ENCODE measurements at places on chromosomes 4 and X.

- no peak for DNase-seq
These were observed 46.7 kb downstream of the PHKA2 start for GRCh38 chrX:18937173-18937572.

DNA sequence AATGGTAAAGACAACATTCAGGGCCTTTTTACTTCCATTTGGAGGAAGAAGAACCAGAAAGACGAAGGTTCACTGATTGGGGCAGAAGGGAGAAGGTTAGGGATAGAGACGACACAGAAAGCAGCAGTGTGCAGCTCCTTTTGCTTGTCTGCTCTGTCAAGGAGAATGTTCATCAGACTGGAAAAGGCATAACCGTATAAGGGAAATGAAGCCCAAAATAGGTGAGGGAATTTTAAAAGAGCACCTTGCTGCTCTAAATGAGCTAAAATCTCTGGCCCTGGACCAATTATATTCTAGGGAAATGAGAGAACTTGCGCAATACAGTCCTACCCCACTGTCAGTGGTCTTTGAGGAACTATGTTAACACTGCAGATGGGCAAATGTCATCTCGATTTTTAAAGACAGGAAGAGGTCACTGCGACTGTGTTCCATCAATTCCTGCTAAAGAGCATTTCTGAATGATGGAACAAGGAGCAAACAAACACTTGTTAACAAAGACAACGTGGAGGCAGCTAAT is 909.8 kb upstream of the FTHL17 start:
- no peak for DNase-seq

- DNase-seq, result no peak
These were observed 74.0 kb downstream of the AFF2 start for GRCh38 chrX:148574237-148574973.

DNA sequence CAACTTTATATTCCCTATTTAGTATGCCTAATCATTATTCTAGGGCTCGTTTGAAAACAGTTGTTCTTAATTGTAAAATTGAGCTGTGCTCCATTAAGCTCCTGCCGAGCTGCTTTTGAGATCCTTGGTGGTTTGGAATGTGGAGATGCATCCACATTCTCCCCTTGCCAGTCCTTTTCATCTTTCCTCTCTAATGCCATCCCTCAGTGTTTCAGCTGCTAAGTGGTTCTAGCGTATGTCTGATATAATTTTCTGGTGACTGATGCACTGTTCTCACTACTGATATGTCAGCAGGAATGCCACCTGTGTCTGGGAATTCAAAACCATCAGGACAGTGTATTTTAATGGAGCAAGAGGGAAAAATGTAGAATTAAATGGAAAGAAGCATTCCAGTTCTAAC is 1085.0 kb downstream of the CCSER1 start:
- DNase-seq, result no peak

- no peak for DNase-seq
These were observed 2.1 kb upstream of the PDE6B start for GRCh38 chr4:622996-623913.

GRCh38 chr4:23333556-23333945 is 556.3 kb downstream of the PPARGC1A start:
- DNase-seq, result peak; percentile 27

GRCh38 chr4:55184600-55185523 is 59.5 kb upstream of the KDR start:
- DNase-seq, result no peak

DNA sequence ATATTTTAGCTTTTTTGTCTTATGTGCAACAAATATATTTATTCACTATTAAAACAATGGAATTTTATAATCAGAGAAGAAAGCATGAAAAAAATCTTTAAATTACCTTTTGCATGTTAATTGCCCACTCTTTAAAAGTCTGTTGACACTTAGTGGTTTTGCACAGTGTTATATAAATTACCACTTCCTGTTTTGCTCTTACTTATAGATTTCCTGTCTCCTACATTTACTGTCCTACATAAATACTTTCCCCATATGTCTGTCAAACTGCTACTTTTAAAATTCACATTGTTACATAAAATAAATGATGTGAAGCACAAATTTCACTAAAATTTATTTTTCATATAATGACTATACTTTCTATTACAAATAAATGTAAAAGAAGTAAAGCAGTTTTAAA is 161.1 kb upstream of the NDST4 start:
- DNase-seq, result no peak

DNA sequence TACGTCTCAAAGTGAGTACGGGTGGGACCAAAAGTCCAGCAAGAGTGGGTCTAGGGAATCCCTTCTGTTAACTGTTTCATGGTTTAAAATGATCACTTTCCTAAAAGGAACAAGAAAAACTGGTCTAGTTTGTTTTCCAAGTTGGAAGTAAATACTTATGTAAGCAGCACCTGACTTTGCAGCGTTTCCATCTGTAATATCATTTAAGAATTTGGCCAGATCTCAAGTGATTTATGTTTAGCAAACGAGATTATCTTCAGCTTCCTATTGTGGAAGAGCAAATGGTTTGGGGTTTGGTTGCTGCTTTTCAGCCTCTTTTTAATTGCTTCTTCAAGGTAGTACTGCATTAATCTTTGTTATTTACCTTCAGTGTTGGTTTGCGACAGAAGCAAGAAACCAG is 50.4 kb downstream of the FHIP1A start:
- DNase-seq, result no peak

DNA sequence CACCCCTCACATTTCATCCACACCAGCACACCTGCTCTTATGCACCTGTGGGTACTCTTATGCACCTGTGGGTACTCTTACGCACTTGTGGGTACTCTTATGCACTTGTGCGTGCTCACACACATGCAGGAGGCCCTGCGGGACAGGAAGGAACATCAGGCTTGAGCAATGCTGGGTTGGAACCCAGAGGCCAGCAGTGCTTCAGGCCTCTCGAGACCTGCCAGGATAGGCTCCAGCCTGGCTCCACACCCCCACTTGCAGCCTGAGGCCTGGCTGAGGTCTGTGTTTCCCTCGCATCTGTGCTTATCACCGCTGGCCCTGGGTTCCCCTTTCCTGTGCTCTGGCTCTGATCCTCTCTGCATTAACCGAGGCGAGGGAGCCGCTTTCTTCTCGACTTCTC is 34.7 kb downstream of the SORCS2 start:
- DNase-seq, result no peak

DNA sequence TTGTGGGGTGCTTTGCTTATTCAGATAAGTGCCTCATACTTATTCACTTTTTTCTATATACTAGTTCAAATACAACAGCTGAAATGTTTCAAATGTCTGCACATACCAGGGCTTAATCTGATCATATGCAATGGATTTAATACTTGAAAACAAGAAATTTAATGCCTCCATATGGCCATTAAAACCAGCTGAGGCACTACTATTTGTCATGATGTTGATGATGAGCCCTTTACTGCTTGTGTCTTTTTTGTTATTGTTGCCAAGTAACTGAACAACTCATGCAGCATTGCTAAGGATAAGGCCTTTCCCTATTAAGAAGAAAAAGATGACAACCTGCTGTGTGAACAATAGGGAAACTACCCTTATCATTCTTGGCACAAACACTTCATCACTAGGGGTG is 52.5 kb downstream of the MAGEB10 start:
- DNase-seq, result no peak

GRCh38 chr4:147101678-147102077 is 156.0 kb upstream of the TTC29 start:
- DNase-seq, result no peak

DNA sequence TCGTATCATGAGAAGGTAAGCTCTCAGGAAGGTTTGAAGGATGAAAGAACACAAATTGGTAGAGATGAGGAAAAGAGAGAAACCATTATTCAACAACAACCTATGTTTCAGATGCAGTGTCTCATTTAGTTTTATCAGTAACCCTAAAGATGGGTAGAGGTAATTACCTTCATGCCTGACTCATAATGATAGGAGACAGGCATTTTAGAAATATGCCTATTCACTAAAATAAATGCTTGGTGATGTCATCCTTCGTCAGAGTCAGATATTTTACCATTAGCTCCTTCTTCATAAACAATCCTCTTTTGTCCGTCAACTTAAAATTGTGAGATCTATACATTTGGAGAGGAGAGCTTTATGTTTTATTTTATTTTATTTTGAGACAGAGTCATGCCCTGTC is 21.5 kb upstream of the RNF150 start:
- no peak for DNase-seq

DNA sequence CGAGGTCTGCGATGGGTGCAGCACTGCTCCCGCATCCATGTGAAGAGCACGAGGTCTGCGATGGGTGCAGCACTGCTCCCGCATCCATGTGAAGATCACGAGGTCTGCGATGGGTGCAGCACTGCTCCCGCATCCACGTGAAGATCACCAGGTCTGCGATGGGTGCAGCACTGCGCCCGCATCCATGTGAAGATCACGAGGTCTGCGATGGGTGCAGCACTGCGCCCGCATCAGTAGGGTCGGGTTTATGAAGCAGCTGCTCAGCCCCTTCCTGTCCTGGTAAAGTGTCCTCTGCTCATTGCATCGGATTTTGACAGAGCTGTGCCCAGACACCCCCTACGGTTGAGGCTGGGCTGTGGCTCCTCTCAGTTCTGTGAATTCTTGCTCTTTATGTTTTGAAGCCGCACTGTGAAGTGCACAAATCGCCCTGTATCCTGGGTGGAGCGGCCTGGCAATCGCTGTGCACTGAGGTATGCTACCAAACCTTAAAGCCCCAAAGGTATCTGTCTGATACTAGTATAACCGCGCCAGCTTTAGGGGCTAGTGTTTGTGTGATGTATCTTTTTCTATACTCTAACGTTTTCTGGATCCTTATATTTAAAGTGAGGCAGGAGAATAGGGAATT is 98.7 kb downstream of the CPZ start:
- DNase-seq, result no peak

GRCh38 chr4:131001371-131001770 is 1905.4 kb downstream of the C4orf33 start:
- peak; percentile 13 for DNase-seq

GRCh38 chr4:2650276-2650675 is 105.9 kb downstream of the TNIP2 start:
- DNase-seq, result no peak

GRCh38 chr4:68272380-68272779 is 26.9 kb upstream of the TMPRSS11B start:
- DNase-seq, result no peak

DNA sequence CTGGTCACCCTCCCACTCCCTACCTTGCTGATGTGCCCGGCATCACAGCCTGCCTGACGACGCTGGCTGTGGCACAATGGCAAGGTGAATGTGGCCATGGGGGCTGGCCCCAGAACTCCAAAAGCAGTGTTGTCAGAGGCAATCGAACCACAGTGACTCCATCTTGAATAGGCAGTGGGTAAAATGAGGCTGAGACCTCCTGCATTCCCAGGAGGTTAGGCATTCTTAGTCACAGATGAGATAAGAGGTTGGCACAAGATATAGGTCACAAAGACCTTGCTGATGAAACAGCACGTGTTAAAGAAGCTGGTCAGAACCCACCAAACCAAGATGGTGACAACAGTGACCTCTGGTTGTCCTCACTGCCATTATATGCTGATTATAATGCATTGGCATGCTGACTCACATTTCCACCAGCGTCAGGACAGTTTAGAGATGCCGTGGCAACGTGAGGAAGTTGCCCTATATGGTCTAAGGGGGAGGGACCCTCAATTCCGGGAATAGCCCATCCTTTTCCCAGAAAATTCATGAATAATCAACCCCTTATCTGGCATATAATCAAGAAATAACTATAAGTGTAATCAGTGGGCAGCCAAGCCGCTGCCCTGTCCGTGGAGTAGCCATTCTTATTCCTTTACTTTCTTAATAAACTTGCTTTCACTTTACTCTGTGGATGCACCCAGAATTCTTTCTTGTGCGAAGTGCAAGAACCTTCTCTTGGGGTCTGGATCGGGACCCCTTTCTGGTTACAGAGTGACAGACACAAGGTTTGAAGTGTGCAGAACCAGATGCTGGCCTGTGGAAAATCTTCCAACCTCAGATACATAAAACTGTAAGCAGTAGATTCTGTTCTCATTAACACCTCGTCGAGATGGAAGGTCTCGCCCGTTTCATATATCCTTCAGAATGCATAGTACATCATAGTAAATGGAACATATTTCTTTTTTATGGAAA is 26.8 kb upstream of the CLDN24 start:
- peak; percentile 82 for DNase-seq

DNA sequence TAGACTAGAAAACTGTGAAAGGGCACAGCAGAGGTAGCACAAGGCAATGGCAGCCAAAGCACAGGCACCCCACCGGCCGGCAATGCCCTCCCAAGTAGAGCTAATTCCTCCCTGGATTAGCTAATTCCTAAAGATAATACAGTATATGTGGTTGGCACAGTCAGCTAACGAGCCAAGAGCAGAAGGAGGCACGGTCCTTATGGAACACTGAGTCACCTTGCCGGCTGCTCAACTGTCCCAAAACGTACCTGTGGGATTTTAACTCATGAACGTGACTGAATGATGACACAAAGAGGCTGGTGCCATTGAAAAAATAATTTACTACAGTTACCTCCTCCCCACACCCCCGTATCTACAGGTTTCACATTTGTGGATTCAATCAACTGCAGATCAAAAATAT is 9.1 kb upstream of the FGFBP1 start:
- DNase-seq, result no peak

GRCh38 chr4:110632506-110633357 is 9.9 kb upstream of the PITX2 start:
- no peak for DNase-seq

DNA sequence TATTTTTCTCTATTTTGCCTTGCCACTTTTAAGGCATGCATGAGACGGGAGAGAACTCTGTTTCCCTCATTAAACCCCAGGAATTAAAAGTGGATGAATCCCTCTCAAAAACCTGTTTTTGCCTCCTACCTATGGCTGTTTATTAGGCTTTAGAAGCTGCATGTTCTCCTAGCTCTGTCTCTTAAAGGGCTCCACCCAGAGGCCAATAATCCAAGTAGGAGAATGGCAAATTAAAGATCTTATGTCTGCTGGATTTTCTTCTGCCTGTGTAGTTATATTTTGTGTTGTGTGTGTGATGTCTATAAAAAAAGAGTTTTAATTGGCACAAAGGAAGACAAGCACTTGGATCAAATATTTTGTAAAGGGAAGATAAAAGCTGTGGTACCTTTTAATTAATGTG is 32.4 kb downstream of the MAGEC1 start:
- no peak for DNase-seq

GRCh38 chr4:105352826-105353225 is 121.0 kb downstream of the PPA2 start:
- DNase-seq, result no peak

GRCh38 chr4:100311181-100311580 is 120.9 kb upstream of the DDIT4L start:
- peak; percentile 14 for DNase-seq

DNA sequence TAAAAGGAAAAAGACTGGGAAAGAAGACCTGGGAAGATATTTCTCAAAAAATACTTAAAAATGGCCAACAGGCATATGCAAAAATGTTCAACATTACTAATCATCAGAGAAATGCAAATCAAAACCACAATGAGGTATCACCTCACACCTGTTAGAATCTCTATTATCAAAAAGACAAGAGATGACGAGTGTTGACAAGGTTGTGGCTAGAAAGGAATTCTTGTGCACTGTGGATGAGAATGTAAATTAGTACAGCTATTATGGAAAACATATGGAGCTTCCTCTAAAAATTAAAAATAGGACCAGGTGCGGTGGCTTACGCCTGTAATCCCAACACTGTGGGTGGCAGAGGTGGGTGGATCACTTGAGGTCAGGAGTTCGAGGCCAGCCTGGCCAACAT is 50.0 kb downstream of the C4orf46 start:
- DNase-seq, result no peak

Data from RKO (cell line).